Putamen (tissue), 1 donor: ENCODE measurements at places on chromosomes 4 and X.

DNA sequence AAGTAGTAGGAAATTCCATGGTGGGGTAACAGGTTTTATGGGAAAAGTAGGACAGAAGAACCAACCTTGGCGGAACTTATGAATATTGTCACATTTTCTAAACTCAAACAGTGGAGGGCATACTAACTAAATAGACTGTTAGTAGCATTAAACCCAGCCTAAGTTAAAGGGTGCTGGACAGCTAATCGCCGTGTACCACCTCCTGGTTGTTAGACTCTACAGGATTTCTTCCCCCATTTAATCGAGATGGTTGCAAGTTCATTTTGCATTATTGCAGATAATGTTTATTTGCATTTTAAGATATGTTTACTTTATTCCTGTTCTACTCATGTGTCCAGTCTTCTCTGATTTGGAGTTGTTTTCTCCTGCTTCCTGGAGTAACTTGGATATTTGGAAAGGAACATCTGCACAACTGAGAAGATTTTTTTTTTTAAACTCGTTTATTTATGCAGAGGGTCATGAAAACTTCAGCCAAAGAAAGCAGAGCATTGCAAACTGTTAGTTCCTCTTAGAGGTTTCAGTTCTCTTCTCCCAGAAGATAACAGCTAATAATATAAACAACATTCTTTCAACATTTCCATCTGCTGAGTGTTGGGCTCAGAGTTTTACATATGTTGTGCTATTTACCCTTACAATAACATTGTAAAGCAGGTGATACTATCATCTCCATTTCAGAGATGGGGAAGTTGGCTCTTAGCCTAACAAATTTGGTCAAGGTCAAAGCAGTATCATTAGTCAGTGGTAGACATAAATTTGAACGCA is 51.5 kb upstream of the TBC1D9 start:
- peak; percentile 25 for DNase-seq

GRCh38 chrX:37594755-37595382 is 23.4 kb downstream of the LANCL3 start:
- no peak for DNase-seq

DNA sequence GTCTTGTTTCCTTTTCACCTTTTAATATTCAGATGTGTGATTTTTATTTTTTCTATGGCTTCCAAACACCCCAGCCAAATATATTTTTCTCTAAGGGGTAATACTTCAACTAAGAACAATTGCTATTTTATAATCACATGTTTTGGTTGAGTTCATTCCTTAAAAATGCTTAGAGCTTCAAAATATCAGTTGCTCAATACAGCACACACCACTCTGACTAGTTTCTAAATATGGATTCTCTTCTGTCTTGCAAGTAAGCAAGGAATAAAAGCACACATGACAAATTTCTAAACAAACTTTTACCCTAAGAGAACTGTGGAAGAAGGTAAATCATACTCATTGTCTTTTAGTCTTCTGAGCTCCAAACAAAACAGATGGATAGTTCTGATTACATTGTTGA is 27.2 kb downstream of the ANTXR2 start:
- DNase-seq, result no peak

- no peak for DNase-seq
Observed at GRCh38 chrX:46876901-46877300, 35.3 kb upstream of the JADE3 start.

DNA sequence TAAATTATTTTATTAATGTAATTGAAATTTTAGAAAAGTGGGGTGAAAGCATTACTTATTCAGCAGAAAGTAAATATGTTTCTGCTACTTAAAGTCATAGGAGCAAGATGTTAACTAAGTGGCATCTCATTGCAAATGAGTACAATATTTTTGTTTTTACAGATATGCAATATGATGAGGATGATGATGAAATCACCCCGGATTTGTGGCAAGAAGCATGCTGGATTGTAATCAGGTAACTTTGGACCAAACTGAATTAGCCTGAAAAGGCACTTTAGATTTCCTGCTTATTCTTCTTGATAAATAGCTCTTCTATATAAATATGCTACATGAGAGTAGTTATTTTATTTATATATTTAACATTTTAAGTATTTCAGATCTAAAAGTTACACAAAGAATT is 7.5 kb downstream of the POLR2B start:
- DNase-seq, result no peak

DNA sequence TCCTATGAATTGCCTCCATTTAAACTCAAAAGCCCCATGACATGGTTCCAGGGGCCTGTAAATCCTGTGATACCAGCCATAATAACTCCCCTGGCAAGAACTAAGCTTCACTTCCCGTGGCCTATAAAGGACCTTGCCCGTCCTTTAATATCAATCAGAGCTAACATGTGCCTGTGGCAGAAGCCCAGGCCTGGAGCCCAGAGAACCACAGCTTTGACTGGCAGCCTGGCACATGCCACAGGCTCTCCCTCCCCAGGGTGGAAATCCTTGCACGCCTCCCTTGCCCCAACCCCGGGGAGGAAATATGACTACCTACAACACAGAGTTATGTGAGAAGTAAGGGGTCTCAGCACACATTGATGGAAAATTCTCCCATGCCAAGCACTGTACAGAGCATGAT is 287.4 kb downstream of the RAB28 start:
- DNase-seq, result no peak

DNA sequence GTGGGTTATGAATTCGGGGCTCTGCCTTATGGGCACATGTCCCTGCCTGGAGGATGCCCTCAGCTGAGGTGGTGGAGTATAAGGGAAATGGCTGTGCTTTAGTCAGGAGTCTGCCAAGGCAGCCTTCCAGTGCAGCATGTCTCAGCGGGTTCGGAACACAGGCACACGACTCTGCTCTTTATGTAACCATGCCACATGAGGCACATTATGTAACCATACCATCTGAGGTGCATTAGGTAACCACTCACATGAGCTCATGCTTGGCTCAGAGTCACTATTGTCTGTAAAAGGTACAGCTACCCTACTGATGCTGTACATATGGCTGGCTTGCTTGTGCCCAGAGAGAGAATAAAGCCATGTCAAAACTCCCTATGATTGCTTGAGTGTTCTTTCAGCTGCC is 723.6 kb downstream of the TRAM1L1 start:
- DNase-seq, result no peak

DNA sequence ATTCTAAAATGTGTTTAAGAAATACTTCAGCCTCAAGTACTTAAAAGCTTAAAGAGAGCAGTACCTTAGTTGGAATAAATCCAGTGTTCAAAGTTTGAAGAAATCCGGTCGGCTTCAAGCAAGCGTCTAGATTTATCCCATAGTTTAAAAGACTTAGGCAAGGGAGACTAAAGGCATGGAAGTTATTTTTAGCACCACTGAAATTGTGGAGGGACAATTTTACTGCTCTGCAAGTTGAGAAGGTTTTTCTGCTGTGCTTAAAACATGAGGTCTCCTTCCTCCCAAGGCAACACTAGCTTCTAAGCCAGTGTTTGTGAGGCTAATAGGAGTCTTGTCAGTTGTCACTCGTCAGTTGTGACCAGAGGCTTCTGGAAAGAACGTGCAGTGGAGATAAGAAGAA is 183.5 kb downstream of the MSL3 start:
- DNase-seq, result no peak

DNA sequence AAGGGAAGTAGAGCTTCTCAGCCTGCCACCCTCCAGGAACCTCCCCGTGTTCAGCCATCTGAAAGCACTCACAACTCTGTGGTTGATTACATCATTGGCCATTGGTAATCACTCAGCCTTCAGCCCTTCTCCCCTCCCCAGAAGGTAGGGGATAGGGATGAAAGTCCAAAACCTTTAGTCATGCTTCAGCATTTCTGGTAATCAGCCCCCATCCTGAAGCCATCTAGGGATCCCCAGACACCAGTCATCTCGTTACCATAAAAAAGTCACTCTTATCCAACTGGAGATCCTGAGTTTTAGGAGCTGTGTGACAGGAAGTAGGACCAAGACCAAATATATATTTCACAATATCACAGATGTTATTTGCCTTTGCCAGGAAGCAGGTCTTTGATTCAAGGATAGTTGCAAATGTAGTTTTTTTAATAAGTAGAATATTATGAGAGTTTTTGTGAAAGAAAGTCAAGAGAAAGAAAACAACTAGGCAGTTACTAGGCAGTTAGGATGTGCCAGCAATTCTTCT is 364.6 kb upstream of the NOCT start:
- no peak for DNase-seq

GRCh38 chr4:1373892-1374705 is 27.1 kb downstream of the UVSSA start:
- no peak for DNase-seq

- no peak for DNase-seq
Observed at GRCh38 chrX:129227366-129227765, 295.9 kb downstream of the SMARCA1 start.

GRCh38 chrX:150790021-150790420 is 96.8 kb downstream of the MTMR1 start:
- DNase-seq, result no peak

- no peak for DNase-seq
Observed at GRCh38 chrX:150258463-150259430, 104.4 kb upstream of the MAMLD1 start.

GRCh38 chr4:128512767-128513322 is 225.2 kb upstream of the PGRMC2 start:
- no peak for DNase-seq

GRCh38 chrX:73508861-73509260 is 54.1 kb upstream of the CHIC1 start:
- no peak for DNase-seq

DNA sequence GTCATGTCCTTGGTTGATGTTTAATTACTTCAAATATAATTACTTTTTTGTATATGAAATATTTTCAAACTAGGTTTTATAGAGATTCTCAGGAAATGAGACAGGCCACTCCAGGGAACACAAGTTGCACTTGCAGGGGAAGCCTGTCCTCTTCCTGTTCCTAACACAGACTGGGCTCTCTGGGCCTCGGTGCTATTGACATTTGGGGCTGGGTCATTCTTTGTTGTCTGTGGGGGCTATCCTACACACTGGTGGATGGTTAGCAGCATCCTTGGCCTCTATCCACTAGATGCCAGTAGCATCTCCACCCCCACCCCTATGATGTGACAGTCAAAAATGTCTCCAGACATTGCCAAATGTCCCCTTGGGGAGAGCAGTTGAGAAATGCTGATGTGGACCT is 49.3 kb upstream of the MAP3K15 start:
- DNase-seq, result no peak

DNA sequence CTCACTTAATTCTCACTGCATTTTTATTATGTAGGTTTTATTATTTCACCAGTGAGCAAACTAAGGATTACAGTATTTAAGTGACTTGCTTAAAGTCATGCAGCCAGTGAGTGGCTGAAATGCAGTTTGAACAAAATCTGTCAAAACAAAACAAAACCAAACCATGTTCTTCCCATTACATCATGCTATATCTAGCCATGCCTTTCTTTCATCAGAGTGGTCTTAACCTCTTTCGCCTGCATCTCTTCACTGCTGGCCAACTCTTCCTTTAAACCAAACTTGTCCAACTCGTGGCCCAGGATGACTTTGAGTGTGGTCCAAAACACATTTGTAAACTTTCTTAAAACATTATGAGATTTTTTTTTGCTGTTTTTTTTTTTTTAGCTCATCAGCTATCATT is 223.2 kb downstream of the PCDH7 start:
- no peak for DNase-seq

GRCh38 chr4:102344520-102344953 is 745 bp downstream of the SLC39A8 start:
- DNase-seq, result peak; percentile 47

DNA sequence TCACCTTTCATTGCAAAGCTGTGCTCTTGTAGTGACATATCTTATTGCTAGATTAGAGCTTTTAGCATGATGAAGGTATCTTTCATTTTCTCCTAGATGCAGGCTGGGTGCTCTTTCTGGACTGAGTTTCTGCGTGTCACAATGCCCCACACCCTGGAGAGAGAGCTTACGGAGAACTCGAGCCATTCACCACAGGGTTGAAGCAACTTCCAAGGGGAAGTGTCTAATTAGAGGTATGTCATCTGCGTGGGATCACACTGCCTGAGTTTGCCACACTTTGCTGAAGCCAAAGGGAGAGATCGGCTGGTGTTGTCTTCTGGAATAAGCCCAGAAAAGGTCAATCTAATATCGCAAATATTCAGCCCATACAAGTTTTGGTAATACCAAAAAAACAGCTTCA is 179.3 kb upstream of the MBNL3 start:
- DNase-seq, result no peak

DNA sequence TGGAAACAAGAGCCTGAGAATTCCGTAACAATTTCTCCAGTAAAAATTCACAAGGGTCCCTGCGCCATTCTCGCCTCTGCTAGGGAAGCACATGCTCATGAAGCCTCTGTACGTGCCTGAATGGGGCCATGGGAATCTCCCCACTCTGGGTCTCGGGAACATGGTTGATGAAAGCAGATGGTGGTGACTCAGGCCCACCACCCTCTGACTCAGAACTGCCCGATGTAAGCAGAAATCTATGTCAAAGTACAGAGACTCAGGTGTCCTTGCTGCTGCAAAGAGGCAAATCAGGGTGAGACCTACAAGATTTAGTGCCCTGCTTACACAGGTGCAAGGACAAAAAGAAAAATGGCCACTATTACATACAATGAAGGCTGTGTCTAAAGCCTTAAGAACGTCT is 65.0 kb downstream of the SCD5 start:
- DNase-seq, result no peak

DNA sequence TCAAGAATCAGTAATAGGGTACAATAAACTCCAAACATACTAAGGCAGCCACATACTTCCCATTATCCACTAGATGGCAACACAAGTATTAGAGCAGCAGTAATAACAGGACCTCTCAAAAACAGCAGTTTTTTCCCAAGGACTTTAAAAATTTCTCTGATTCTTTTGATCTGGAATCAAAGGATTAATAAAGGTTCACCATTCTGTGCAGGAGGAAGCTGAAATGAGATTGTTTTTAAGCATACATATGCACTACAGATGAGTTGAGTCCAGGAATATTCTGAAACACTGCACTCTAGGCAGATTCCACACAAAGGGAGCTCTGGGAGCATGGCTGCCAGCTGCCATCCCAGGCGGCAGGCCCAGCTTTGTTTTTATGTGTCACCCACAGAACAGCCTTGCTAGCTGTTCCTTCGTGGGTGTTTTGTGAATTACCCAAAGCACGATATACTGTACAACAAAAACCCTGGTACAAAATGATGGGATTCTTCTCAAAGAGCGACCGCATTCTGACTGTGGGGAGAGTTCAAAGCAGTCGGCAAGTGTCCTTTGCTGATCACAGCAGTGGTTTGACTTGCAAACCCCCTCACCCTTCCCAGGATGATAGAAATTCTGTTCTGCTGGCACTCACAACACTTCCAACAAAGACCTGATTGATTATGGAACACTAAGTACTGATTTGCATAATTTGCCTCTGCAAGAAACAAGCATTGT is 61.0 kb downstream of the STX18 start:
- DNase-seq, result peak; percentile 90

DNA sequence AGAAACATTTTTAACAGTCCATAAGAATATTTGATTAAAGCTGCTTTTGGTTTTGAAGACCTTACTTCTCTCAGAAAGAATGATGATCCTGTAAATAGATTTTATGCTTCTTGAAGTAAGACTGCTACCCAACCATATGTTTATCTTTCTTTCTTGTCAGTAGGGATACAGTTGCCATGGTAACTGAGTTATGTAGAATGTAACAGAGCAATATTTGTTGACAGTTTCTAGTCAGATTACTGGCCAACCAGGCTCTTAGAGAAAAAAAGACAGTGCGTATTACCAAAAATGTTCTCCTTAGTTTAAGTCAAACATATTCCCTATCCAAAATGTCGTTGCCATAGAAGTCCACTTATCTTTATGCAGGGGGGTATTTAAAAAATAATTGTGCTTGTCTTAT is 456.8 kb downstream of the PRR32 start:
- DNase-seq, result no peak
